ENCODE measurements at places on chromosomes 3 and 15.

DNA sequence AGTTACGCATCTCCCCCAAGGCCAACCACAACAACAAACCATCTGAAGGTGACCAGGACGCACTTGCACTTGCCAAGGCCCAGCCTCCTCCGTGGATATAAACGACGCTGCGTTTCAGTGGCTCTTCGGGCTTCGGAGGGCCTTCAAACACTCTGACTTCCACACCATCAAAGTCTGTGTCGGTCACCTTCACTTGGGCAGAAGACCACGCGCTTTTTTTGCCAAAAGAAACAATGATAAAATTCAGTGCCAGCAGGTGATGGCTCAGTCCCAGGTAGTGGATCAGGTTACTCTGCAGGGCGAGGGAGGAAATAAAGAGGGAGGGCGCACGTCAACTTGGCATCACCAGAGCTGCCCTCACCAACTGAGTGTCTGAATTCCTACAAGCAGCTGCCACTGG is 63.0 kb downstream of the NCEH1 start:
- peak; percentile 78 for DNase-seq

- no peak for DNase-seq
These were observed 538.0 kb downstream of the GABRG3 start for GRCh38 chr15:27509014-27509413.

DNA sequence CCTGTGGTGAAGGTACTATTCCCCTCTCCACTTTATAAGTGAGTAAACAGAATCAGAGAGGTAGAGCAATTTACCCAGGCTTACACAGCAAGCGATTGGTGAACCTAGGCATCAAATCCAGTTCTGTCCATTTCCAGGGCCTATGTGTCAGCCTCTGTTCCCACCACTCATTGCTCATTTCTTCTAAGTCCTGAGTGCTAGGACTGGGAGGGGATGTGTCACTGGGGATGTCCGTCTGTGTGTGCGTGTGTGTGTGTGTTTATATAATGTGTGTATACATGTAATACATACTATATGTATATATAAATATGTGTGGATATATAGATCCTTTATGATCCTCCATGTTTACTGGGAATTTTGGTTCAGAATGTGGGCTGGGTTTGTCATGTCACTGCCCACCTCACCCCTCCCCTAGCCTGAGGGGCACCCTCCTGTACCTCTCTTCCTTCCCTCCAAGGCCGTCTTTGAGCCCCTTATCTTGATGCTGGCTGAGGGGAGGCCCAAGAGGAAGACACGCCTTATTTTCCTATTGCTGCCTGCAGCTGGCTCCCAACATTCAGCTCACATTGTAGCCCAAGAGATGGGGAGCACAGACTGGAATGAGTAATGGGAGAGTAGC is 2.1 kb downstream of the TMEM43 start:
- no peak for DNase-seq

DNA sequence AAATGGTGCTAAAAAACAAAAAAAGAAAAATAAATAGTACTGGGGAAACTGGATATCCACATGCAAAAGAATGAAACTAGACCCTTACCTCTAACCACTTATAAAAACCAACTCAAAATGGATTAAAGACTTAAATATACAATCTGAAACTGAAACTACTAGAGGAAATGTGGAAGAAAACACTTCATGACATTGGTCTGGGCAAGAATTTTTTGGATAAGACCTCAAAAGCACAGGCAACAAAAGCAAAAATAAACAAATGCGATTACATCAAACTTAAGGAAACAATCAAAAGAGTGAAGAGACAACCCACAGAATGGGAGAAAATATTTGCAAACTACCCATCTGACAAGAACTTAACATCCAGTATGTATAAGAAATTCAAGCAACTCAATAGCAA is 6.4 kb downstream of the IFT57 start:
- no peak for DNase-seq

DNA sequence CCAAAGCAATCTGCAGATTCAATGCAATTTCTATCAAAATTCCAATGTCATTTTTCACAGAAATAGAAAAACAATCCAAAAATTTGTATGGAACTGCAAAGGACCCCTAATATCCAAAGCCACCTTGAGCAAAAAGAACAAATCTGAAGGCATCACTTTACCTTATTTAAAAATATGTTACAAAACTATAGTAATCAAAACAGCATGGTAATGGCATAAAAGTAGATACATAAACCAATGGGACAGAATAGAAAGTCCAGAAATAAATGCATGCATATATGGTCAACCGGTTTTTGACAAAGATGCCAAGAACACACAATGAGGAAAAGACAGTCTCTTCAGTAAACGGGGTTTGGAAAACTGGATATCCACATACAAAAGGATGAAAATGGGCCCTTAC is 39.4 kb upstream of the PPARG start:
- DNase-seq, result no peak

GRCh38 chr3:70780790-70781189 is 468.4 kb upstream of the MDFIC2 start:
- no peak for DNase-seq

DNA sequence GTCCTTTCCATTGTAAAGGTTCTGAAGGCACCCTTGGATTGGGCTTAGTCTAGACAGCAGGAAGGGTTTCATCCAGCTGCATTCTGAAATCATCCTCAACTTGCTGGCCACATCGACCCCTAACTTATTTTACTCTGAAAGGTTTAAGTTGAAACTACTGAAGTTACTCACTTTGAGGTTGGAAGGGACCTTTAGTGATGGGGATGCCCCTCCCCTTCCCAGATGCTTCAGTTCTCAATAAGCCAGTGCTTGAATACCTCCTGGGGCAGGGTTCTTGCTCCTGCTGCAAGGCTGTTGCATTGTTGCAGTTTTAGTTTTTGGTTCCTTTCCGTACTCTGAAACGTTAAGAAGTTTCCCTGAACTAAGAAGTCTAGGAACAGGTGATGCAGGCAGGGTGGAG is 26.4 kb downstream of the FGD5 start:
- no peak for DNase-seq

DNA sequence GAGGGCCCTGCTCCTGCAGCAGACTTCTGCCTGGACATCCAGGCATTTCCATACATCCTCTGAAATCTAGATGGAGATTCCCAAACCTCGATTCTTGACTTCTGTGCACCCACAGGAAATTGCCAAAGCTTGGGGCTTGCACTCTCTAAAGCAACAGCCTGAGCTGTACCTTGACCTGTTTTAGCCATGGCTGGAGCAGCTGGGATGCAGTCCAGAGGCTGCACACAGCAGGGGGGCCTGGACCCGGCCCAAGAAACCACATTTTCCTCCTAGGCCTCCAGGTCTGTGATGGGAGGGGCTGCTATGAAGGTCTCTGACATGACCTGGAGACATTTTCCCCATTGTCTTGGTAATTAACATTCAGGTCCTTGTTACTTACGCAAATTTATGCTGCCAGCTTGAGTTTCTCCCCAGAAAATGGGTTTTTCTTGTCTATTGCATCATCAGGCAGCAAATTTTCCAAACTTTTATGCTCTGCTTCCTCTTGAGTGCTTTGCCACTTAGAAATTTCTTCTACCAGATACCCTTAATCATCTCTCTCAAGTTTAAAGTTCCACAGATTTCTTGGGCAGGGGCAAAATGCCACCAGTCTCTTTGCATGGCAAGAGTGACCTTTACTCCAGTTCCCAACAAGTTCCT is 11.8 kb upstream of the MYO5A start:
- DNase-seq, result no peak

- no peak for DNase-seq
These were observed 647.8 kb upstream of the CCDC54 start for GRCh38 chr3:106729481-106729880.

DNA sequence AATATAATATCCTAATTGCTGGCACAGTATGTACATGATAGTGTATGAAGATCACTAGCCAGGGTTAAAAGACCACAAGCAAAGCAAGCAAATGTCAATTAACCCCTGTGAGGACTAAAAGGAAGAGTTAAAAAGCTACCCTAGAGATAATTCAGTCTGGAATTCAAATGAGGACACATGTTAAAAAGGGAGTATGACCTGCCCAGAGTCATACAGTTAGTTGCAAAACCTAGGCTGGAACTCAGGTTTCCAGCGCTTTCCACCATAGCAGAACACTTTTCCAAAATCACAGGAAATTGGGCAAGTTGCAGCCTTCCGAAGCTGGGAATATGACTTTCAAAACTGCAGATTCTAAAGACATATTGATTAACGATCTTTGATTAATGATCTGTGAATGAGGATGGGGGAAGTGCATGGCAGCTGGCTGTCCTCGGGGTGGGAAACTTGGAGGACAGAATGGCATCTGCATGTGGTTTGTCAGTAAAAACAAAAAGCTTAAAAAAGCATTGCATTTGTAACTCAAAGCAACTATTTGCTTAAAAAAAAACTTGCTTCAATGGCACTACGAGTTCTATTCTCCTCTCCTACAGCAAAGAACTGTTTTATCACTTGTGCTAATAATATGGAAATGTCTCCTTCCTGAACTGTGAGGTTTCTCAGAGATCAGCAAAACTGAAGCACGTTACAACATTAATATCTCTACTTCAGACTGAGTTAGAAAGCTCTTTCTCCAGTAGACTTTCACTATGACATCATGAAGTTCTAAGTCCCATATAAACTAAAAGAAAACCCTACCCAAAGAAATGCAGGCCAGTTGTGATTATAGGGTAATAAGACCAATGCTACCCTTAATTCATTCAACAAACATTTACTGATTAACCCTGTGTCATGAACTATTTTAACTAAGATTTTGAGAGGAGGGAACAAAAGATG is 46.2 kb downstream of the IGSF11 start:
- DNase-seq, result no peak
